Lower leg skin (tissue), 4 donors: ENCODE measurements at places on chromosomes 1 and 21.

DNA sequence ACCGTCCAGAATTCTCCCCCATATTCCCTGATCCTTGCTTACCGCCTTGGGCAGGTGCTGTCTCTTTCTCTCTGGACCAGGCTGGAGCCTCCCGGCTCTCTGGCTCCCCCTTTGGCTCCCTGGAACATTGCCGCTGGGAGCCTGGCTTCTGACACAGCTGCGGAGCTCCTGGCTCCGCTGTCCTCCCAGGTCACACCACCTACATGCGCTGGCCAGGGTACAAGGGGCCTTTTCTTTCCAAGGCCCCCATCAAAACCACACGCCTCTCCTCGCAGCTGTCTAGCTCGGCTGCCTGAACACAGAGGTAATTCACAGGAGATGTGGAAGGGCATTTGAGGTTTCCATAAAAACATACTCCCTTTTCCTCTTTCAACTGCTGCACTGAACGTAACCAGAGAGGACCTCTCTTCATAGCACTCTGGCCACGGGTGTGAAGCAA lies 7.5 kb upstream of the ZNF648 start:
- no peak for DNase-seq

DNA sequence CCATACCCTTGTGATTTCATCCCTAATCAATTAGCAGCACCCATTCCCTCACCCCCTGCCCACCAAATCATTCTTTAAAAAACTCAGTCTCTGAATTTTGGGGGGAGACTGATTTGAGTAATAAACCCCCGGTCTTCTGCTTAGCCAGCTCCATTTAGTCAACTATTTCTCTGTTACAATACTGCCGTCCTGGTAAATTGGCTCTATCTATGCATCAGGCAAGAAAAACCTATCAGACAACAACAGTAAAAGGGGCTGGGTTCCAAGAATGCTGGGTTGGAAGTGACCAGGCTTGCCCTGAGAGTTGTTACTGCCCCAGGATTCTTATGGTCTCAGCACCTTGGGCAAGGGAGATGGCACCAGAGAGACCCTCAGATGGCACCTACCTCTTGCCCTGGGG lies 16.3 kb upstream of the C1orf198 start:
- DNase-seq = no peak

GRCh38 chr1:2411801-2412394 lies 466 bp downstream of the PEX10 start:
- no peak for DNase-seq

DNA sequence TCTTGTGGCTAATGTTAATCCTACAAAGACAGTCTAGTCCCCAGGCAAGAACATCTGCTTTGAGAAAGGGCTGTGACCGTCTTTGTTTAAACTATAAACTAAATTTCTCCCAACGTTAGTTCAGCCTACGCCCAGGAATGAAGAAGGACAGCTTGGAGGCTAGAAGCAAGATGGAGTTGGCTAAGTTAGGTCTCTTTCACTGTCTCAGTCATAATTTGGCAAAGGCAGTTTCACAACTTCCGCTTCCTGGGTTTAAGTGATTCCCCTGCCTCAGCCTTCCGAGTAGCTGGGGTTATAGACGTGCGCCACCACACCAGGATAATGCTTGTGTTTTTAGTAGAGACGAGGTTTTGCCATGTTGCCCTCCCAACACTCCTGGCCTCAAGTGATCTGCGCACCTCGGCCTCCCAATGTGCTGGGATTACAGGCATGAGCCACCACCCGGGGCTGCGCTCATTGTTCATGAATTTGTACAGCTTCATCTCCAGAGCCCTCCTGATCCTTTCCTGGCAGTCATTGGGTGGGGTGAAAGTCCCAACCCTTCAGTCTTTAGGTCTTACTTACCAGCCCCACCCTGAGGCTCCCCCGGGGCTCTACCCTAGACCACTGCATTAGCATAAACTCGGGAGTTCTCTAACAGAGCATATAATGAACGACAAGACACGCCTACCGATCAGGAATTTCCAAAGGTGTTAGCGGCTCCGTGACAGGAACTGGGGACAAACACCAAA lies 4.9 kb upstream of the MASP2 start:
- no peak for DNase-seq

GRCh38 chr1:24415910-24416665 lies 486 bp downstream of the NIPAL3 start:
- no peak for DNase-seq

- no peak for DNase-seq
These were observed 25.5 kb downstream of the TRPM2 start for GRCh38 chr21:44378646-44379514.

GRCh38 chr21:36325373-36326010 lies 5.5 kb downstream of the MORC3 start:
- DNase-seq = no peak

- DNase-seq = no peak
These were observed 173.0 kb downstream of the ADGRL4 start for GRCh38 chr1:78833491-78833890.

DNA sequence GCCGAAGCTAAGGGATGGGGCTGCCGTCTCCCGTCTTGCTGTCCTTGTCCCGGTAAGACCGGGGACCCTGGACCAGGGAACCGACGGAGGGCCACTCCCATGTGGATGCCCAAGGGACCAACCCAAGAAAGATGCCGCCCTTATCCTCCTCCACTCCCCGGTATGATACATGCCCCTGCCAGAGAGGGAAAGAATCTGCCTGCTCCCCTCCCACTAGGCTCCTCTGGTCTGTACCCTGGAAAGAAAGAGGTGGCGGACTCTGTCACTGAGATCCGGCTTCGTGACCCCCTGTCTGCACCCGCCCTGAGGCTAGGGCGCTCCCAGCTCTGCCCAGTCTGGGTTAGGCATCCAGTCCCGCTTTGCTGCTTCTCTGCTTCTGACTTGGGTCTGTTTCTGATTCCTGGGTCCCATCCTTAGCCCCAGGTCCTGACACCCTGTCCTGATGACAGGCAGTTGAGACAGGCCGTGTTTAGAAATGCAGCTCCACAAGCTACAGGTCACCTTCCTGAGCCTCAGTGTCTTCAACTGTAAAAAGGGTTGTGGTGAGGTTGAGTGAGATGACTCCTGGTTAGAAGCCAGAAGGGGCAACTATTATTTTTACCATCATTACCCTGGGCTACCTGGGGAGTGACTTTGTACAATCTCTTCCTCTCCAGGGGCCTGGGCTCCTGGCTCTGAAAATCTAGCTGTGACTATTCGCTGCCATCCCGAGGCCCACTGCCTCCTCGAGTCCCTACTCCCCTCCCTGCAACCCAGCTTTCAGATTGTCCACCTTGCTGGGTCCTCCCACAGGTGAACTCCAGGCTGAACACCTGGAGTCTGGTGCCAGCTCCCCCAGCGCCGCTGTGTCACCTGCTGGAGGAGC lies 3.7 kb downstream of the MATN1 start:
- DNase-seq = no peak

DNA sequence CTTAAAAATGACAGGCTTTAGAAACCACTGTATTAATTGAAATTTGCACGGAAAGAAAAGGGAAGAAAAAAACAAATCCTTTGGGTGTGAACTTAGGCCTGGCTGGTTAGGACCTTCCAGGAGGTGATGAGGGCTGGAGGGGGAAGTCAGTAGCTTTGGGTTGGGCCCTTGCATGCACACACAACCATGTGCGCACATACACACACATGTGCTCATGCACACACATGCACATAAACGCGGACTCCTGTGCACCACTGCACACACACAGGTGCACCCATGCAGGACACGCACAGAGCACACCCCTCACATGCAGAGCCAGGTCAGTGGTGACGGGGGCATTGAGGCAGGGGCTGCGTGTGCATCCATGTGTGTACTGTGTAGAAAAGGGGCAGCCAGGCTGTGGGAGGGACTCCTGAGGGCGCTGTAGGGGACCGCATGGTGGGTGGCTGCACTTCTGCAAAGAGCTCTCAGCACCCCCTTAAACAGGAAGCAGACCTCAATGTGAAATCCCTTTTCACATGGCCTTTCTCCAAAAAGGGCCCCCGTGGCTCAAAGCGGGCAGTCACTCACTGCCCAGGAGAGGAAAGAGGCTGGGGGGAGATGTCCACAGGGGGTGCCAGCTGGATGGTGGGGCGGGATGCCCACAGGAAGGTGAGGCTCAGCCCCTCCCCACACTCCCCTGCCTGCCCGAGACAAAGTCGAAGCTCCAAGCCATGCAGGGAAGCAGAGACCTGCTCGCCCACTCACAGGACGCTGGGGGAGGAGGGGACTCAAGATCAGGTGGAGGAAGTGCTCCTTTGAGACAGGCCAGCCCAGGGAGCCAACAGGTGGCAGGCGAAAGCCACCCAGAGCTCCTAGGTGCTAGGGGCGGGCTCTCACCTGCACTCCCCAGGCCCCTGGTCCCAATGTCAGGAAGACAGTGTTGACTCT lies 95.2 kb downstream of the ITPKB start:
- no peak for DNase-seq

- no peak for DNase-seq
These were observed 220.7 kb downstream of the LTN1 start for GRCh38 chr21:28771790-28772501.

- DNase-seq = no peak
These were observed 40.8 kb upstream of the DYNLT5 start for GRCh38 chr1:66711420-66711819.

DNA sequence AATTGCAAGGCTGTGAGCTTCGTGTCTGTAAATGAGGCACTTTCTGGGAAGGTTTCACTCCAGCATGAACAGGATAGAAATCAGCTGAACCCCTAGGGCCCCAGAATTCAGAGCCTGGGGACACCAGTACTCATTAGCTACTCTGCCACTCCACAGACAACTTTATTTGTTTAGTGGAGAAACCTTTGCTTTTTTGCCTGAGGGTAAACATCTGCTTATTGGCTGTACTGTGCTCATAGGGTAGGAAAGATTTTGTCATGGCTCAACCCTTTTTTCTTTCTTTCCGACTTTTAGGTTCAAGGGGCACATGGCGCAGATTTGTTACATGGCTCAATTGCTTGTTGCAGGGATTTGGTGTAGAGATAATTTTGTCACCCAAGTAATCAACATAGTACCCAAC lies 138.4 kb upstream of the BACE2 start:
- no peak for DNase-seq

DNA sequence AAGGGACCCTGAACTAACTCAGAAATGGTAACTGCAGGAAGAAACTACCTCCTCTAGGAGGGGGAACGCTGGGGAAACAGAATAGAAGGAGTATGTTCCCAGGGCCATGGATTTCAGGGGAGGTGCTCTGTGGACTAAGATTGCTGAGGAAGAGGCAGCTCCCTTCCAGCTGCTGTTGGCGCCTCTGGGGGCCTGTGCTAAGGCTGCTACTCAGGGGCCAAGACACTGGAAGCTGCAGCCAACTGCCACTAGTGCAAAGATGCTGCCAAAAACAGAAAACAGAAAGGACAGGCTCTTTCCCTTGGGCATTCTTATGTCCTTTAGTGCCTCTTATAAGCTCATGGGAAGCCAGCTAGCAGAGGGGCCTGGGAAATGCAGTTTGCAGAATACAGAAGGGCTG lies 58.0 kb upstream of the SGIP1 start:
- no peak for DNase-seq

DNA sequence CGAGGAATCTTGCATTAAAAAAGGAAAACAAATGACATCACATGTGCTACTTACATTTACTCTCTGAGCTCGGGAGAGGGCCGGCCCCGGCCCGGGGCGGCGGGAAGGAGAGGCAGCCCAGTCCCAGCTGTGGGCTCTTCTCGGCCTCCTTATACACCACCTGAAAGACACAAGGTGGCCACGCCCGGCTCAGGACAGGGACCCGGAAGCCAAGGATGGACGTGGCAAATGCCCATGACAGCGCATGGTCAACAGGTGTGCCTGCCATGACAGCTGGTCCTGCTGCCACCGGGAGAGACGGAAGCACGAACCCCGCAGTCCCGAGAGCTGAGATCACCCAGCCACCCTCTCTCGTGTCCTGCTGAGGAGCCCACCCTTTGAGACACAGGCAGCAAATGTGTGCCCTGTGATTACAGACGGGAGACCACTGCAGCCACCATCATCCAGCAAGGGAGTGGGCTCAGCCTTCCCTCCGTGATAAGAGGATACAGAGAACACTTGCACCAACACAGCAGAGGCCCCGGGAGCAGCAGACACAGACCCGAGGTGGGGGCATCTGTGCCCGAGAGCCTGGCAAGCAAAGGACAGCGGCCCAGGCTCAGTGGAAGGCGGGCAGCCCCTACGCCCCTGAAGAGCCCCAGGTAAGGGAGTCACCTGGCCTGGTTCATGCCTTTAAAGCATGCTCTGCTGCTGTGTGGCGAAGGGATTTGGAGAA lies 8.7 kb downstream of the TPRG1L start:
- DNase-seq = no peak

- DNase-seq = no peak
These were observed 283.8 kb downstream of the CACNA1E start for GRCh38 chr1:181767001-181767708.

DNA sequence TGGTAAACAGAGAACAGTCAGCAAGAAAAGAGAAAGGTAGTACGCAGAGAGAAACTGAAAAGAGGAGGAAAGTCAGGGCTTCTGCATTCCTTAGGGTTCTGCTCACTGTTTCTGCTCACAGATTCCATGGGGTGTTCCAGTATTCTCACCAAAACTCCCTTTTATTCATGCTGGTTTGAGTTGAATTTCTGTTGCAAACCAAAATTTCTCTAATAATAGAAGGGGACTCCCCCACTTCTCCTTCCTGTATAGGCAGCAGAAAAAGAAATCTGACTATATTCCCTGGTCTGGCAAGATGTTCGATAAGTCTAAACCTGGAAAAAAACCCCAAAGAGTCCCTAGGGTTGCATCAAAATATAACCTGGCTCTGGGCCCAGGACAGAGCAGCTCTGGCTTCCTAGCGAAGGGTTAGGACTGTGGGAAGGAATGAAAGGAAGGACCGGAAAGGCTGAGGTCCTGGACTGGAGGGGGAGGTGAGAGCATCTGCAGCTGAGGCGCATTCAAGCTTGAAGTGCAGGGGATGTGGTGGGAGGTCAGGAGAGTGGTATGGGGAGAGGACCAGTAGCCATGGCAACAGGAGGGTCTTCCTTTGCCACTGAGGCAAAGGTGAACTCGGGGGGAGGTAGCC lies 18.8 kb upstream of the RGS16 start:
- no peak for DNase-seq

DNA sequence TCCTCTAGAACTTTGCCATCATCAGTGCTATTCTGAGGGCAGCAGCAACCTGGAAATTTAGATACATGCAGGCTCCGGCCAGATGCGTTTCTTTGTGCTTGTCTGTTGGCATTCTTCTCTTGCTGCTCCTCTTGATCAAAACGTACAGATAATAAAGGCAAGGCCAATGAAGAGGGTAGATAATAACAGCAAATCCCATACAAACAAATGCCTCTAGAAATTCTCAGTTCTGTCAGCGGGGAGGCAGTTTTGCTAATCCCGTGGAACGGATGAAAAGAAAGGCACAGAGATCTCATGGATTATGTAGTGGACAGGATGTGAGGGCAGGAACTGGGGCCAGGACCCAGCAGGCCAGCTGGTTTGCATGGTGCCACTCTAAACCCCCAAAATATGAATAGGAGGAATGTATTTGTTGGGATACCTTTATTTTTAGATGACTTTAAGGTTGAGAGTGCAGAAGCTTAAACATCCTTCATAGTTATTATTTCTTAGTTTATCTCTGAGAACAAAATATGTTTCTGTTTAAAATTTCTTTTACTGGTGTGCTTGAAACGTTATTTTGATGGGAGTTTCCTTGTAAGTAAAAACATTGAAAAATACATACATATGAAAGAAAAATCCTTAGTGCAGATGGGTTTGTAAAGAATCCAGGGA lies 1.5 kb downstream of the ITSN1 start:
- DNase-seq = no peak
